Occipital lobe (tissue), 3 donors: ENCODE measurements at places on chromosomes 1 and 21. TPM values are rescaled to one million over a fixed set of nuclear protein-coding genes. Genes with fewer than 3 reads are reported as not detected.
A peak's percentile ranks its signal among the peaks of the same experiment; 100 is the strongest.

MRPL39 gene
- total RNA-seq: 32.3 TPM

CAMK1G gene
- 7.3 TPM for total RNA-seq

TSNAX gene
- total RNA-seq: 63.8 TPM

MPL gene
- not detected for total RNA-seq

TMEM51 gene
- 1.4 TPM for total RNA-seq

HCRTR1 gene
- 1.1 TPM for total RNA-seq

LRP8 gene
- 86.6 TPM for total RNA-seq

DNA sequence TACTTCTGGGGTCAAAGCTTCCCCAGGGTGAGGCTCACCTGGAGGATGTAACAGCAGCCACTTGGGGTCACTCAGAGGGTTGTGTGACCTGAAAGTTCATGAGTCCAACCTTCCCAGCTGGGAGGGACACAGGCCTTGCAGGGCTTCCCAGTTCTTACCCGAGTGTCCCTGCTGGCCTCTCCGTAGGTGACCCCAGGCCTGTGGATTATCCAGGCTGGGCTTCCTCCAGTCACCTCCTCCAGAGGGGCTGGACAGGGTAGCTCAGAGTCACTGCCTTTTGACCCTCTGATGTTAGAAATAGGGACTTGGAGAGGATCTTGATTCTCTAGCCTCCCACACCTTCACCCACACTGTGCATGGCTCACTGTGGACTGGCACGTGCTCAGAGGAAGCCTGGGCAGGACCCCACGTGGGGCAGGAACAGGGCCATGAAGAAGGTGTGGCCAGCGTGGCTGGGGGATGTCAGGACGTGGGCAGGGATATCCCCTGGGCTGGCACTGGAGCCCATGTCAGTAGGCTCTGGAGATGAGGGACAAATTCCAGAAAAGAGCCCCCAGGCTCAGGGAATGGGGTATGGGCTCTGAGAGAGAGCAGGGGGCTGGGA, 131.8 kb downstream of the ACTL8 start:
- no peak for DNase-seq

DNA sequence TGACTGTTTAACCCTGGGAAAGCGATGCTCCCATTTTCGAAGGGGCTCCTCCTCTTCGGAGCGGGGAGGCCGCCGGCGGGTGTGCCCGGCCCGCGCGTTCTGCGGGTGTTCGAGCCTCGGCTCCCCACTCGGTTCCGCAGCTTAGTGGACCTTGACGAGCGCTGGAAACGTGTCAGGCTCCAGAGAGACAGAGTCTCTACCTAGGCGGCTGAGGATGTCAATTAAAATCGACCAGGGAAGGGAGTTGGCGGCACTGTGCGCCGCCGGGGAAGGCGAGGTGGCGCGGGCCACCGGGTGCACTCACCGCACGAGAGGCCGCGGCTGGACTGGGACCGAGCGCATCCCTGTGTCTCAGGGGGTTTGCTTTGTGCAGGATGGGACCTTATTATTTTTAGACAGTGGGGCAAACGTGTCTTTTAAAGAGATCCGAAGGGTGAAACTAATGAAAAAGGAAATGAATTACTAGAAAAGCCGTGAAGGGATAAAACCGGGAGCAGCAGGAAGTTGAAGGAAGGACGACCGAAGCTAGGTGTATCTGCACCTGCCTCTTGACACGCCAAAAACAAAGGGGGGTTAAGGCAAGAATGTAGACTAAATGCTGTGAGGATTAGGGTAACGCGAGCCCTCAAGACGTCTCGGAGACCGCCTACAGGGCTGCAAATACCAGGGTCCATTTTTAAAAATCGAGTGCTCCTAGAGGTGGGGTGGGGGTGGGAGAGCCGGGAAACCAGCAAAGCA, 5.6 kb downstream of the LHX4 start:
- no peak for DNase-seq

DNA sequence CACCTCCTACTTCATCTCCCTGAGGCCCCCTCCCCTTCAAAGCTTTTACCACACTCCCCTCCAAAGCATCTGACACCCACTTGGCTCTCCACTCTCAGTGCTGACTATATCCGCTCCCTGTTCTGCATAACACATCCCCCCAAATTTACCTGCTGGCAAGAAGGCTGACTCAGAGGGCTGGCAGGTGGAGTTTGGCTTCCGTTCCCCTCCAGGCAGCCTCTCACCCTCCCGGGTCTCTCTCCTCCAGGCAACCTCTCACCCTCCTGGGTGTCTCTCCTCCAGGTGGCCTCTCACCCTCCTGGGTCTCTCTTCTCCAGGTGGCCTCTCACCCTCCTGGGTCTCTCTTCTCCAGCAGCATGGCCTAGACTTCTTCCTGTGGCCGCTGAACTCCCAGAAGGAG, 562.1 kb downstream of the NPHP4 start:
- DNase-seq: no peak

DNA sequence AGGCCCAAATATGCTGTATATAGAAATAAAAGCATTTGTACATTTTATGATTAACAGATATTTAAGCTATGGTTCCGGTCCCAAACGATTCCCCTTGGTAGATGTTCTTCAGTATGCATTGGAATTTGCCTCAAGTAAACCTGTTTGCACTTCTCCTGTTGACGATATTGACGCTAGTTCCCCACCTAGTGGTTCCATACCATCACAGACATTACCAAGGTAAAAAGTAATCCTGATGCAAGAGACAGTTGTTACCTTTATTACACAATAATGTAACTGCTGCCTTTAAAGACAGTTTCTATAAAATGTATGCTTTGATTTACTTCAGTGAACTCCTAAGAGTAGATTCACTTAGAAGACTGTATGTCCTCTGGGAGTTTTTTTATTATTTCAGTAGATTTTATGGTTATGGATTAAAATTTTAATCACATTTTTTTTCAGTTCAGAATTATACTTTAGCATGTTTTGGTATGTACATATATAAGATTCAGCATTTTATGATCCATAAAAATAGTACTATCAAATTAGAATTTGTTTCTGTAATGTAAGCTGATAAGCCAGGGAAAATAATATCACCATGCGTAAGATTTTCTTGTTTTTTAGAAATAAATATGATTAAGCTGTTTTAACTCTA, 96.5 kb downstream of the USP25 start:
- no peak for DNase-seq

DNA sequence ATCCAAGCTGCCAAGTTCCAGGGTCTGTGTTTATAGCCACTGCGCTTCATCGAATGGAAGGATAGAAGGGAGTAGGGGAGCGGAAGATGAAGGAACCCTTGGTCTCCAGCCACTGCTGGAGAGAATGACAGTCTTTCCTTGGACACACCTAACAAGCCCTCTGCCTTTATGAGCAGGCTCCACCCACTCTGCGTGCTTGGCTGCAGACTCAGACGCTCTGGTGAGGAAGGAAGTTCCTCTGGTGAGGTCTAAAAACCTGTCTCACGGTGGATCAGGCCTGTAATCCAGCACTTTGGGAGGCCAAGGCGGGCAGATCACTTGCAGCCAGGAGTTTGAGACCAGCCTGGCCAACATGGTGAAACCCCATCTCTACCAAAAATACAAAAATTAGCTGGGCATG, 55.4 kb downstream of the MATN1 start:
- DNase-seq: no peak

DNA sequence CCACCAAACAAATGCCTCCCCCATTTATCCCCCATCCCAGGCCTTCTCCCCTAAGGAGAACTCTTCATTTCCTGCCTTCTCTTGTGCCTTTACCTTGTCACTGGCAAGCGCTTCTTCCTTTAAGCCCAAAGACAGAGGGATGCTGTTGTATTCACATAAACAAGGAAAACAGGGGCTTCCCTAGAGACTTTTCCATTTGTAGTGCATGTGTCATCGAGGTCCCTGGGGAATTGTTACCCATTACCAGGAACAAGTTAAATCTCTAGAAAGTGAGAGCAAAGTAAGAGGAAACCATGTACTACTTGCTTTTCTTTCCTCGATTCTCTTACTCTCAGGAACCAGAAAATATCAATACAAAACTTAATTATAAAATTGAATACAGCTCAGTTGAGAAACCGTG, 114.4 kb upstream of the DPT start:
- DNase-seq: no peak

DNA sequence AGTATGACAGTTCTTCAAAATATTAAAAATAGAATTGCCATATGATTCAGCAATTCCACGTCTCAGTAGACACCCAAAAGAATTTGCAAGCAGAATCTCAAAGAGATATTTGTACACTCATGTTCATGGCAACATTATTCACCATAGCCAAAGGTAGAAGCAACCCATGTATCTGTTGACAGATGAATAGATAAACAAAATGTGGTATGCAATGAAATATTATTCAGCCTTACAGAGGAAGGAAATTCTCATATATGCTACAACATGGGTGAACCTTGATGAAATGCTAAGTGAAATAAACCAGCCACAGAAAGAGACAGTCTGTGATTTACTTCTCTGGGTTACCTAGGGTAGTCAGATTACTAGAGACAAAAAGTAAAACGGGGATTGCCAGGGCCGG, 47.0 kb downstream of the NAV1 start:
- DNase-seq: no peak

DNA sequence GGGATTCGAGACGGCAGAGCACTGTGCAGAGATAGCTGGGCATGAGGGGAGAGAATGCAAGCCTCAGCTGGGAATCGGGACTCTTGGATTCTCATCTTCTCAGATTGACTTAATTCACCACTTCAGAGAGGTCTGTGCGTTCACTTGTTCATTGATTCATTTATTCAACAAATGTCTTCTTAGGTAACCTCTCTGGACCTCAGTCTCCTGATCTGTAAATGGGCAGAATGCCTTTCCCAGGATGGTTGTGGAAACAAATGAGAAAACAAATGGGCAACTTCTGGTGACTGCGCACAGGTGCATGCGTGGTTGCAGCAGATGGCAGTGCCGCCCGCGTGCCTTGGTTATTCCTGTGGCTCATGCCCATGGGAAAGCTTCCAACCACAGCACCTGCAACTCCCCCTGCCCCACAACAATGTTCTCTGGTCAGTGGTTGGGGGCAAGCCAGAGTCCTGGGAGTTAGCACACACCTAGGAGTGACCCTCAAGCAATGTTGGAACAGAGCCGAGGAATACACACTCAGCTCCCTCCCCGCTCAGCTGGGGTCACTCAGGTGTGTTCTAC, 110.1 kb upstream of the RUNX3 start:
- no peak for DNase-seq

DNA sequence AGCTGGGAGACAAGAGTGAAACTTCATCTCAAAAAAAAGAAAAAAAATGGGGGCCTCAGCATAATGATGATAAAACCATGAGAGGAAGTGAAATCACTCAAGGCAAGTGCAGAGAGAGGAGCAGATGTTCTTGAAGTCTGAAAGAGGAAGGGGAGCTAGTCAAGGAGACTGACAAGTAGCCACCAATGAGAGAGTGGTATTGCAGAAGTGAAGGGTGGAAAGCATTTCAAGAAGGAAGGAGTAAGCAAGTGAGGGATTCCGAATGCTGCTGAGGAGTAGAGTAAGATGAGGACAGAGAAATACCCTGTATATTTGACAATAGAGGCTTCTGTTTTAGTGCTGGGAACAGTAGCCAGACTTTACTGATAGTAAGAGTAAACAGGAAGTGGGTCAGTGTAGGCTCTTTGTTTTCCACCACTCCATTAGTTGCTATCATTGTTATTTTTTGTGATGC, 2.9 kb downstream of the TATDN3 start:
- no peak for DNase-seq

- DNase-seq: peak; percentile 9
These were observed 180.2 kb upstream of the MAP1LC3C start for GRCh38 chr1:242178924-242179708.

DNA sequence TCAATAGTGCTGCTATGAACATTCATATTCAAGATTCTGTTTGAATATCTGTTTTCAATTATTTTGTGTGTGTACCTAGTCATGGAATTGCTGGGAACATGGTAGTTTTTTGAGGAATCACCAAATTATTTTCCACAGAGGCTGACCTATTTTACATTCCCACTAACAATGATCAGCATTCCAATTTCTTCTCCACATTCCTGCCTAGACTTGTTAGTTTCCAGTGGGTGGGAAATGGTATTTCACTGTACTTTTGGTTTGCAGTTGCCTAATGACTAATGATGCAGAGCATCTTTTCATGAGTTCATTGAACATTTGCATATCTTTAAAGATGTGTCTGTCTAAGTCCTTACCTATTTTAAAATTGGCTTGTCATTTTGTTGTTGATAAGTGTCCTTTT, 1182.6 kb upstream of the B3GALT2 start:
- no peak for DNase-seq

DNA sequence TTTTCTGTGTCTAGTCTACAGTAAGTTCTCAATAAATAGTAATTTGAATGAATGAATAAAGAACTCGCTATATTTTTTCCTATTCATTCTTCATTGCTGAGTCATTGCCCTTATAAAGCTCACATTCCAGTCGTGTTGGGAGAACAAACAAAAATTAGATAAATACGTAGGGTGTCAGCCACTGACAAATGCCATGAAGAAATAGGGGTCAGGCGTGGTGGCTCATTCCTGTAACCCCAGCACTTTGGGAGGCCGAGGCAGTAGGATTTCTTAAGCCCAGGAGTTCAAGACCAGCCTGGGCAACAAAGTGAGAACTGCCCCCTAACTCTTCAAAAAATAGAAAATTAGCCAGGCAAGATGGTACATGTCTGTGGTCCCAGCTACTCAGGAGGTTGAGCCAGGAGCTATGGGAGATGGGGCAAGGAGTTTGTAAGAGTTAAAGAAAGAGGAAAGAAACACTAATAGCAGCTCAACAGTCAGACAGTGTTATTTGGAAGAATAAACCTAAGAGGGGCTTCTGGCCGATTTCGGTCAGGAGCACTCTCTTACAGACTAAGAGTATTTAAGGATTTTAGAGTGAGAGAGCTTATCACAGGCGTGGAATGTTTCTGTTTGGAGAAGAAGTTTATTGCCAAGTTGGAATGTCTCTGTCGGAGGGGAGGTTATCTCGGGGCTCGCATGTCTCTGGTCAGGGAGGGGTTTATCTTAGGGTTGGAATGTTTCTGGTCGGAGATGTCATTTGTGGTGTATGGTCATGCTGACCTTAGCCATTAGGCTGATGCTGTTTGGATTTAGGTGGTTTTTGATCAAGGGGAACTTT, 1.8 kb upstream of the CHML start:
- DNase-seq: no peak

GRCh38 chr1:27031235-27032118, 18.8 kb upstream of the TENT5B start:
- peak; percentile 61 for DNase-seq
